Thyroid gland (tissue), 4 donors: ENCODE measurements at places on chromosomes 11 and 22. TPM values are rescaled to one million over a fixed set of nuclear protein-coding genes. Genes with fewer than 3 reads are reported as not detected.

The FGF19 gene
- not detected for total RNA-seq

The LRRC32 gene
- 42.5 TPM for total RNA-seq

The RTL10 gene
- total RNA-seq = 21.0 TPM

The SLC6A5 gene
- total RNA-seq = not detected

The CLDN5 gene
- total RNA-seq = 180 TPM

DNA sequence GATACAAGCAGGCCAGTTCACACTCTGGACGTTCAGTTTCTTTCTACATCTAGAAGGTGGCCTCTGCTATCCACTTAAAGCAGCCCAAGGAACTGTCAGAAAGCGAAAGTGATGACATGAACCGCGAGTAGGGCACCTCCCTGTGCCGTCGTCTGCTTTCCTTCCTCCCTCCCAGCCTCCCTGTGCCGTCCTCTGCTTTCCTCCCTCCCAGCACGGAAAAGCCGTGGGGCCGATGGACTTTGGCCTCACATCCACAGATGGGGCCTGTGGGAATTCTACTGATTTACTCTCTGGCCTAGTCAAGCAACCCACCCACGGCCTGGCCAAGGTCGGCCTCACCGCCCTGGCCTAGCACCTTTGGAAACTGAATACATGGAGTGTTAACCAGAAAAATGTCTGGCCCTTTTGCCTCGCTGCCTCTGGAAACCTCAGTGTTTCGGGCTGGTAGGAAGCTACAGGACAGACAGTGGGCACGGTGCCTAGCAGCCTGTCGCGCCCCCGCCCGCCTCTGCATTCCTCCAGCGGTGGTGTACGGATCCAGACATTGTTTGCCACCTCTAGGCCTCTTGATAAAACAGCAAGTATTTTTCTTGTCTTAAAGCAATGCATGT is 14.2 kb downstream of the PEX26 start:
- H3K4me3 ChIP-seq = no peak overlapping the region
- H3K36me3 ChIP-seq = no peaks in the 10 kb centered on the region
- H3K27me3 ChIP-seq = no peaks in the 10 kb centered on the region

DNA sequence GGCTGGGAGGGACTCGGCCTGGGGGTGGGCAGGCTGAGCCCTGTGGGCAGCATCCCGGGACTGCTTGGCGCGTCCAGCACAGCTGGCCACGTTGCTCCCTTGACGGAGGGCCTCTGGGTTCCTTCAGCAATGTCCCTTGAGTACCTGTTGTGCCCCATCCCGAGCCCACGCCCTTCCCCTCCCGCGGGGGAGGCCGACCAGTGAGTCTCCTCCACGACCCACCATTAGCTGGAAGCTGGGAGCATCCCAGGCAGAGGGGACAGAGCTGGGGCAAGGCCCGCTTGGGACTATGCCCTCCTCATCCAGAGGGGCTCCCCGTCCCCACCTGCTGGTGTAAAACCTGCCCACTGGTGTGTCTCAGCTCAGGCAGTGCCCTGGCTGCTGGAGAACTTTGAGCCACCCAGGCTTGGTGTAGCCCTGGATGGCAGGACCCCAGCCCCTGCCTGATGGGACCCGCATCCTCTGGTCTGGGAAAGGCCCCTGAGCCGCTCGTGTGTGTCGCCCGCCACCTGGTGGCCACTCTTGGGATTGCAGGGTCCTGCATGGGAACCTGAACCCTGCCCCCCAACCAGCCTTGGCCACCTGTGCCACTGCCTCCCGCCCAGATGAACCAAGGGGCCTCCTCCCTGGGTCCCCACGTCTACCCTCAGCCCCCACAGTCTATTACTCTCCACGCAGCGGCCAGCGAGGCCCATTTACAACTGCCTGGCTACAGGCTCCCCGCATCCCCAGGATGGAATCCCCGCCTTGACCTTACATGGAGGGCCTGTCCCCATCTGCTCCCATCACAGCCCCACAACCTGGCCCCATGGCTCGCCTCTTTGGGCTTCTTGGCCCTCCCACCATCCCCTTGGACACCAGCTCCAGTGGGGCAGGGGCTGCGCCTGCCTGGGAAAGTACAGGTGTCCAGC is 16.6 kb upstream of the ARHGAP8 start:
- H3K4me1 ChIP-seq = no peaks in the 10 kb centered on the region
- no peak overlapping the region for H3K27ac ChIP-seq
- peak; percentile 76 for DNase-seq
- H3K36me3 ChIP-seq = no peaks in the 10 kb centered on the region
- H3K4me3 ChIP-seq = no peak overlapping the region

GRCh38 chr11:13114566-13115379 is 105.7 kb downstream of the RASSF10 start:
- H3K4me3 ChIP-seq = no peak overlapping the region
- peak; percentile 54 for DNase-seq
